ENCODE measurements at places on chromosomes 1 and 21.

DNA sequence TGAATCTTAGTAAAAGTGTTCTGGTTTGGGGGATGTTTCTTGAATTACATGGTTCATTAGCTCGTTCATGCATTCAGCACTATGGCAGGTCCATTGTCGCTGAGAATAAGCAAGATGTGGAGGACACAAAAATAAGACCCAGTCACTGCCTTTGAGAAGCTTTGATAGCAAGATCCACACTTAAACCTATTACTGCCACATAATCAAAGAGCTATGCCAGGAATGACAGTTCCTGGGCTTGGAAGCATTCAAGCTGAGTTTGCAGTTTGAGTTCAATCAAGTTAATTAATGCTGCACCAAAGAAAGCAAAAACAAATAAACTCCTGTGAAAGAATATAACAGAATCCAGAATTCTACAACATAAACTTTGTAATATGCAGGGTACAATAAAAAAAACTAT is 131.8 kb downstream of the MIS18A start:
- DNase-seq: no peak

GRCh38 chr1:91813813-91814212 is 72.1 kb downstream of the TGFBR3 start:
- no peak for DNase-seq

- DNase-seq: no peak
These were observed 42.1 kb downstream of the NRIP1 start for GRCh38 chr21:15022608-15023261.

GRCh38 chr21:37551331-37551992 is 184.9 kb downstream of the DYRK1A start:
- DNase-seq: no peak

- no peak for DNase-seq
These were observed 1.4 kb upstream of the OR14A16 start for GRCh38 chr1:247825362-247825761.

GRCh38 chr1:112833806-112834205 is 118.7 kb upstream of the PPM1J start:
- no peak for DNase-seq

DNA sequence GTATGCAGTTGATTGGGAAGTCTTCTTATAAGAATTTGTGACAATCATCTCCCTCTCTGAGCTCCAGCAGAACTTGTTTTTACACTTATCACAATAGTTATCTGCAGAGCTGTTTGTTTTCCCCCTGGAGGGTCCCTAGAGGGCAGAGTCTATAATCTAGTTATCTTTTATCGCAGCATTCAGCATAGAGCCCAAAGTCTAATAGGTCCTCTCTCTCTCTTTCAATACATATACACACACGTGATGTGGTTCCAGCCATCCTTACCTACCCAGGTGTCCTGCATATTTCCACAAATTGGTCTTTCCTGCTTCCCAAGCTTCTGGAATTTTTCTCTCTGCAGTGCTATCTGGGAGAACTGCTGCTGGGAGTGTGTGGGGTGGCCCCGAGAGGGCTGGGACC is 229.6 kb upstream of the KIAA0040 start:
- no peak for DNase-seq

DNA sequence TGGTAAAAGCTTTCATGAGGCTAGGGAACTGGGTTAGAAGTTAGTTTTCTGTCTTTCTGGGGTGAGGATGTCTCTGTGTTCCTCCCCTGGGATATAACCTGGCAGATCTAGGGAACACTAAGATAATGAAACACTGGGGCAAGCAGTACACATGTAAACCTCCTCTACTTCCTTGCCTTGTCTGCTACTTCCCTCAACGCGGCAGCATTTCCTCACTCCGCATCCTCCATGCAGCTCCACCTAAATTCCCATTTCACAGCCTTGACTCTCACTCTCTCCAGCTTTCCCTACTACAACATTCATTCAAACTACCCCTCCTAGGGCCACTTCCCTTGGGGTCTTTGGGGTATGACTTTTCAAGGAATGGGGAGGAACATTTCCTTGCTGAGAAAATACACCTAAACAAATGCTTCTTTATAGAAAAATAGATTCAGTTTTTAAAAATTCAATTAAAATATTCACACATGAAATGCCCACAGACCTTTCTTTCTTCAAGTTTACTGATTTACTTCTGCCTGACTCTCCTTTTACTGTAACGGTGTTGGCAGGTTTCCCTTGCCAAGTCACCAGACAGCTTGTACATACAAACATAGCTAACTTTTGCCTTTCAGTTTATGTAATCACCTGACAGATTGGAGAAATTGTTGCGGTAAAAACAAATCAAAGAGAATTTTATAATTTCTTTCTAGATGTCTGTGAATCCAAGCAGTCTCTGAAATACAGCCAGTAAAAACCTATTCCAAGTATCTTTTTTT is 90.1 kb downstream of the TNFSF18 start:
- no peak for DNase-seq

- DNase-seq: no peak
These were observed 19.6 kb downstream of the BACE2 start for GRCh38 chr21:41187537-41188025.

DNA sequence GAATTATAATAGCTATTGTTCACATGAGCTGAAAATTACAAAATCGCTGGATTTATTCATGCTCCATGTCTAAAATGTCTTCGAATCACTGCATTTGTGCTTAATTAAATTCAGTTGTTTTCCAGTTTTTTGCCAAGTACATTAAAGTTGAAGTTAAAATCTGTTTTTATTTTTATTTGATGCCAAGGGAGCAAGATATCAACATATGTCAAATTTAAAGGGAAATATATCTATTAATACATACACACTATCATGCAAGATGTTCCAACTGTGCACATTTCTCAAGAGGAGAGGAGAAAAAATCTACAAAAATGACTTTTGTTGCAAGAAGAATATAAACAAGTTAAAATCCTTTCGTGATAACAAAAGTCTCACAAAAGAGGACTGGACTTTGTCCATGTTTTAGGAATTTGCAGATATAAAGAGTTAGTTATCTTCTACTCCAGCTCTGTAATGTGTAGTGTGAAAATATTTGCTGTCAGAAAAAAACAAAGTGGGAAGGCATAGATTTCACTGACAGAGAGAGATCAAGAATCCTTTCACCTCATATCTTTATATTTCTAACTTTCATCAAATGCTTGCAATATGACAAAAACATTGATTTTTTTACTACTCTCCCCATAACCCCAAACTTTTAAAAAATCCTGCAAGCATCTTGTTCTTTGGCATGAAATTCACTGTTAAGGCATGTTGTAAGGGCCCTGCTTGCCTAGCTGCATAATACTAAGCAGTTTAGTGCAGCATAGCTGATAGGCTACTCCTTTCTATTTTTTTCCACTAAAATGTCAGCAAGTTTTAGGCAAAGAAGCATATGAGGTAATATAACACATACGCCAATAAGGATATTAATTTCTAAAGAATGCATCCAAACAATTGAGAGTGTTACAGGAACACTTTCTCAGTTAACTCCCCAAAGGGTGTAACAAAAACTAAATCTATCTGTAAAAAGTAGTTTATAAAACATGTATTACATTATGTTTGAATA is 340.2 kb upstream of the ADAMTS5 start:
- DNase-seq: no peak

DNA sequence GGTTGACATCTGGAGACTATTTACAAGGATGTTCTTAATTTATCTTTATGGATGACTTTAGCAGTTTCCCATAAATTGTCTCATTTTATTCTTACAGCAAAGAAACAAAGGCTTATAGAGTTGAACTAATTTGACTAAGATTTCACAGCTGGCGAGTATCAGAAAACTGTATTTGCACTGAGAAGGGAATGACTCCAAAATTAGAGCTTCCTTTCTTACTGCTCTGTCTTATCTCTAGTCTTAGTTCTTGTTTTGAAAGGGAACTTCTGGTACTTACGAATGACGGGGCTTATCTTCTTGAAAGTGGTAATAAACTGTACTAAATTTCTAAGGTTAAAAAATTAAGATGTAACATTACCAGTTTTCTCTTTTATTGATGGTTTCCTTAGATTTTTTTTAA is 13.6 kb downstream of the CNST start:
- no peak for DNase-seq

- DNase-seq: no peak
These were observed 28.6 kb downstream of the UCK2 start for GRCh38 chr1:165856021-165856420.

GRCh38 chr1:84027368-84027767 is 28.4 kb upstream of the TTLL7 start:
- no peak for DNase-seq

- peak; percentile 22 for DNase-seq
These were observed 79.0 kb downstream of the SLC45A1 start for GRCh38 chr1:8396786-8397406.

DNA sequence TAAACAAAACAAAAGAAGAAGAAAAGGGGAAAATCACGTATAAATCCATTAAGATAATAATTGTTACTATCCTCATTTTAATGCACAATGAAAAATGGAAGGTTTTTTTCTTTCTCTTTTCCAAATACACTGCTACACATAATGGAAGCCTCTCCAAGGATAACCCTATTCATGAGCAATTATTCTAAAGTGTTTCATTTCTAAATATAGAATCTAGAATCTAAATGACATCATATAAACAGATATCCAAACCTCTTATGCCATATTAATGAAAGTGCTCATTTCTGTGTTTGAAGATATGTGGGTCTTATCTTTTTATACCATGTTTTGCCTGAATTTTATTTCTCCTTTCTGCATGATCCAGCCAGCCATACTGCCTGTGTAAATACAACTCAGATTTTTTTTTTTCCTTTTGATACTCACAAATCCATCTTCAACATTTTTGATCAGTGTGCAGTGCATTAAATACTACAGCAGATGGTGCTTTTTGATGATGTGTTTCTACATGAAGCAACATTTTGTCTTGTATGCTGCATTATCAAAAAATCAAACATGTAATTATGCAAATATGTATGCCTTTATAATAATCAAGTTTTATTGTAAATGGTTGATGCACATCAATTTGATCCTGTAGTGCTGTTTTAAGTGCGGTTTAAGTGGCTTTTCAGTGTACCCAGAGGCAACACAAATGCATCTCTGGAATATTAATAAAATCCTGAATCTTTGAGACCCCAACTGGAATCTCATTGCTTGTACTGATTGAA is 625.6 kb upstream of the PTBP2 start:
- no peak for DNase-seq

DNA sequence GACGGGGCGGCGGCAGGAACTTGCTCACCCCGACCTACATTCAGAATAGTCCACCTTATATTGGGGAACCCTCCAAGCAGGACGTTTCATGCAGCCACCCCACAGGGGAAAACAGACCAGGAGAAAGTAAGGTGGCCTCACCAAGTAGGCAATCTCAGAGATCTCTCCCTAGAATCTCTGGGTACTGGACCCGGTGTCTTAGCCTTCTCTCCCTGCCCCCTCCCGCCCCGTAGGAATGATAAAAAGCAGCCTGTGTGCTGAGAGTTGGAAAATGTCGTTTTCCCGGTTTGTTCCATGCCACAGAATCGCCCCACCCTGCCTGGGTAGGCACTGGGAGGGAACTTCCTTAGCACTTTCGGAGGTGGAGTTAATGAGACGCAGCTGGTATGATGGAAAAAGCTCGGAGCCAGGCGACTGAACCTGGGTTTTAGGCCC is 789 bp upstream of the PTPN14 start:
- peak; percentile 10 for DNase-seq

GRCh38 chr1:13700521-13701270 is 708 bp downstream of the PRDM2 start:
- no peak for DNase-seq

DNA sequence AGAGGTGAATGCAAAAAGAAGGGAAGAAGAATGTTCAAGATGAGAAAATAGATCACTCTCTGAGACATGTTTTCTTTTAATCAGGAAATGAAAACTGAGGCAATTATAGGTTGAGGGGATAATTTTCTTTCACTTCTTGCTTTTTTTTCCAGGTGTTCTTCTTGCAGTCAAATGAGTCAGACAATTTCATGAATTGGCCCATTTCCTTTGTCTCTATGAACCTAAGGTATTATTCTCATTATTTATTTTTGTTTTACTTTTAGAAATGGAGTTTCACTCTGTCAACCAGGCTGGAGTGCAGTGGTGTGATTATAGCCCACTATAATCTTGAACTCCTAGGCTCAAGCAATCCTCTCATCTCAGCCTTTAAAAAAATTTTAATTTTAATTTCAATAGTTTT is 3.5 kb upstream of the VASH2 start:
- DNase-seq: no peak

- DNase-seq: no peak
These were observed 45.4 kb downstream of the PLEKHA6 start for GRCh38 chr1:204314171-204314892.

DNA sequence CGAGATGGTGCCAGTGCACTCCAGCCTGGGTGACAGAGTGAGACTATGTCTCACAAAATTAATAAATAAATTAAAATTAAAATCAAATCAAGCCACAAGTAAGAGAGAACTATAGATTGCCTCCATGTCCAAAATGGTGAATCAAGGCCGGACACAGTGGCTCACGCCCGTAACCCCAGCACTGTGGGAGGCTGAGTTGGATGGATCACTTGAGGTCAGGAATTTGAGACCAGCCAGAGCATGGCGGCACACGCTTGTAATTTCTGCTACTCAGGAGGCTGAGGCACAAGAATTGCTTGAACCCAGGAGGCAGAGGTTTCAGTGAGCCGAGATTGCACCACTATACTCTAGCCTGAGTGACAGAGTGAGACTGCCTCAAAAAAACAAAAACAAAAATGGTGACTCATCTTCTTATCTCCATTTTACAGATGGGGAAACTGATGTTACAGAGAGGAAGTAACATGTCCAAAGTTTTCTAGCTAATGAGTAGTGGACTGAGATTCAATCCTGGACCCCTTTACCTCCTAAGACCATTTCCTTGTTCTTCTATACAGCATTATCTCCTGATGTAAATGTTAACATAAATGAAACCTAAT is 99.0 kb upstream of the HNRNPU start:
- no peak for DNase-seq

GRCh38 chr1:43441166-43441893 is 12.4 kb downstream of the HYI start:
- no peak for DNase-seq

GRCh38 chr1:207891148-207891547 is 19.8 kb downstream of the CD34 start:
- no peak for DNase-seq

- no peak for DNase-seq
These were observed 6.8 kb upstream of the ALDH4A1 start for GRCh38 chr1:18908911-18909771.

All from GOT3 (cell line).